Smooth muscle cell of bladder (primary cell): ENCODE measurements at places on chromosomes 6 and 20. TPM values are rescaled to one million over a fixed set of nuclear protein-coding genes. Genes with fewer than 3 reads are reported as not detected.

Gene BNIP5
- total RNA-seq = not detected in 2 replicates

Gene SPATA25
- total RNA-seq = 1.3 and 1.9 TPM in 2 replicates

Gene SNAI1
- total RNA-seq = 0.43 and 0.92 TPM in 2 replicates

Gene SAMD3
- 4.1 and 11.8 TPM in 2 replicates for total RNA-seq

Gene LINC00237
- not detected in 2 replicates for total RNA-seq

Gene FITM2
- total RNA-seq = 5.2 and 6.1 TPM in 2 replicates

Gene TDRD6
- total RNA-seq = 0.46 and 0.57 TPM in 2 replicates

Gene C2
- 5.4 and 8.4 TPM in 2 replicates for total RNA-seq

Gene ATP9A
- total RNA-seq = 24.0 and 36.0 TPM in 2 replicates

Gene GMPR
- total RNA-seq = 9.7 and 17.0 TPM in 2 replicates

Gene MCHR2
- total RNA-seq = not detected in 2 replicates

Gene CRYBG1
- total RNA-seq = 4.1 and 4.4 TPM in 2 replicates

Gene CAGE1
- total RNA-seq = 0.09 and 0.14 TPM in 2 replicates
